ENCODE measurements at places on chromosomes 5 and 9.

- no peak for DNase-seq
Observed at GRCh38 chr9:79149585-79149984, 422.2 kb upstream of the TLE4 start.

GRCh38 chr9:126347911-126348760 lies 21.5 kb downstream of the MVB12B start:
- no peak for DNase-seq

DNA sequence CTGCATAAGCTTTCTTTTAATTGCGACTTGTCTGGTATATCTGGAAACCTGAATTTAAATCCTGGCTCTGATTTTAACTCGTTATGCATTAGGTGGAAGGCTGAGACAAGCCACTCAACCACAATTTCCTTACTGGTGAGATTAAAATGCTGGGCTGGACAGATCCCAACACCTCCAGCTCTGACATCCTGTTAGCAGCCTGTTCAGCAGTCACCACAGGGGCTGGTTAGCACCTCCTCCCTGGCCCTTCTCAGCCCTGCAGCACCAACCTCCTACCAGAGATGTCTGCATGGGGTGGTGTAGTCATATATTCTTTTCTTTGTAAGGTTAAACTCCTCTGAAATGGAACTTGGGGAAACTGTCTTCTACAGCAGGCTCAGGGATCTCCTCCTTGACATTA lies 156.5 kb upstream of the NFIL3 start:
- no peak for DNase-seq

DNA sequence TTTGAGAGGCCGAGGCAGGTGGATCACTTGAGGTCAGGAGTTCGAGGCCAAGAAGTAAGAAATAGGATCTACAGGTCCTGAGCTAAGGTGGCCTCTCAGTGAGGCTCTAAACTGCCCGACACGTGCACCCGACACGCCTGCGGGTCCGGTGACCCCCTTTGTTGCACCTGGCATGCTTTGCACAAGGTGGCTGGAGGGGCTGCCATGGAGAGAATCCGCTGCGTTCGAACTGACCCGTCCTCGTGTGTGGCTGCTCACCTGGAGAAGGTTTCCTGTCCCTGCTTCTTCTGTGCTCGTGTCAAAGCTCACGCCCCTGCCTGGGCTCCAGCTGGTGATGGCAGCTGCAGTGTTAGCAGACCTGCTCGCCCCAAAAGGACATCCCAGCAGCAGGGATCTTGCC lies 5.7 kb upstream of the OLFM1 start:
- no peak for DNase-seq

- no peak for DNase-seq
Observed at GRCh38 chr5:98275980-98276379, 497.5 kb upstream of the RGMB start.

- DNase-seq: no peak
Observed at GRCh38 chr5:57466544-57466943, 16.1 kb downstream of the ACTBL2 start.

Measured in activated CD8-positive, alpha-beta memory T cell treated with anti-CD3 and anti-CD28 coated beads for 1 hour (primary cell).